ENCODE measurements at places on chromosomes 2 and 18.

DNA sequence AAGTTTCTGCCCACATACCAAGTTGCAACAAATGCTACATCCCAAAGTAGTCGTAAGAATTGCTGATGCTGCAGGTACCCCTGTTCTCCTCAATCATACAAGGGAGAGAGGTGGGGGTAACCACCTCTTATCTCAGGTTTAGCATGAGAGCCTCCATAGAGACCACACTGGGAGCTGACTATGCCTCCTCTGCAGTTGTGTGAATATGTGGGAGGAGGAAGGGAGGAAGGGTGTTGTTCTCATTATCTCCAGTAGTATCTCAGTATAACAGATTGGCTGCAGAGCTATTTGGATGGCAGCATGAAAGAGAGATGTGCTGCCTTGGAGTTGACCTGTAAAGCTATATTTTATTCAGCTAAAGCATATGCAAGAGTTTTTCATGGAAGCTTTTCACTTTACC lies 690.7 kb downstream of the KCNJ3 start:
- no peak for DNase-seq

DNA sequence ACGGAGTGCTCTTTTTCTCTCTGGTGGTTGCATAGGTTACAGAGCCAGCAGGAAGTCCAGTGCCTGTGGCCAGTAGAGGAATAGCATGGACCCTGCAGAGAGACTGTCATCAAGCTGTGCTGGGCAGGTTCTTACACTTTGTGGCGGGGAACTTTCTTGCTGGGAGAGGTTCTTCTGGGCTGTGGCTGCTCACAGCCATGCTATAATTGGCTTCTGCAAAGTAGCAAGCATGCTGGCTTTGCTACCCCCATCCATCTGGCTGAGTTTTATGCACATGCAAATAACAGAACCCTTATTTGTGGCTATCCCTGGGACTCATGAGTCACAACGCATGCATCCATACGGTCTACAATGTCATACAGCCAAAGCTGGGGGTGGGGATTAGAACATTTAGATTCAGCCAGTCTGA lies 68.9 kb downstream of the PLCL1 start:
- peak; percentile 35 for DNase-seq

DNA sequence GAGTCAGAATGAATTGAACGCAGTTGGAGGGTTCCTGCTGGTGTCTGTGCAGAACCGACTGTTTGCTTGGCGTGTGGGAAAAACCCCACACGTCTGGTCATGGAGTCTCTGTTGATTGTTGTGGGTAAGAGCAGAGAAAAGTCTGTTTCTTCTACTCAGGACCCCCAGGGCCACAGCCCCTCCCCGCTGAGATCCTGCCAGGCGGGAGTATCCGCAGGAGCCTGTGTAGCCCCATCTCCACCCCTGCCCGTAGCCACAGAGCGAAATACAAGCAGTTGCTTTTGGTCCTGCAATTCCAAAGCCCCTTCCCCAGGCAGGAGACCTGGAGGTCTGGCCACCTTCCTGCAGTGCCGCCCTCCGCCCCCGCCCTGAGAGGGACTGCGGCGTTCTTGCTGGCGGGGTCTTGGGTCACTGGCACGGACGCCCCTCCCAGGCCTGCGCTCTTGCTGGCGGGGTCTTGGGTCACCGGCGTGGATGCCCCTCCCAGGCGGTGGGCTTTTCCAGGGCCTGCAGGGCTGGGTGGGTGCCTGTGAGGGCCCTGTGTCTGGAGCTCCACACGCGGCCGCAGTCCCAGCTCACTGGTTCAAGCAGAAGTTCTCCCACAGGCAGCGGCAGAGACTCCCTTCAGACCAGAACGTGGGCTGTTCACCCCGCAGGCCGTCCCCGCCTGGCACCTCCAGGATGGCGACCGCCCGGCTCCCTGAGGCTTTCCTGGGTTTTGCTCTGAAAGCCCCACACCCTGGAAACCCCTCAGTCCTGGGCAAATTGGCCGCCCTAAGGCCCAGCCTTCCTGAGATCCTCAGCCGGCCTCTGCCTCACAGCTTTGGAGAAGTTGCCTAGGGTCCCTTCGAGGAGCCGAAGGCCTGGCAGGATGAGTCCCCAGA lies 76.0 kb upstream of the CTDP1 start:
- DNase-seq: no peak

GRCh38 chr2:67917332-67918054 lies 145.3 kb downstream of the C1D start:
- peak; percentile 91 for DNase-seq

GRCh38 chr2:40210968-40211353 lies 240.9 kb downstream of the SLC8A1 start:
- DNase-seq: no peak

DNA sequence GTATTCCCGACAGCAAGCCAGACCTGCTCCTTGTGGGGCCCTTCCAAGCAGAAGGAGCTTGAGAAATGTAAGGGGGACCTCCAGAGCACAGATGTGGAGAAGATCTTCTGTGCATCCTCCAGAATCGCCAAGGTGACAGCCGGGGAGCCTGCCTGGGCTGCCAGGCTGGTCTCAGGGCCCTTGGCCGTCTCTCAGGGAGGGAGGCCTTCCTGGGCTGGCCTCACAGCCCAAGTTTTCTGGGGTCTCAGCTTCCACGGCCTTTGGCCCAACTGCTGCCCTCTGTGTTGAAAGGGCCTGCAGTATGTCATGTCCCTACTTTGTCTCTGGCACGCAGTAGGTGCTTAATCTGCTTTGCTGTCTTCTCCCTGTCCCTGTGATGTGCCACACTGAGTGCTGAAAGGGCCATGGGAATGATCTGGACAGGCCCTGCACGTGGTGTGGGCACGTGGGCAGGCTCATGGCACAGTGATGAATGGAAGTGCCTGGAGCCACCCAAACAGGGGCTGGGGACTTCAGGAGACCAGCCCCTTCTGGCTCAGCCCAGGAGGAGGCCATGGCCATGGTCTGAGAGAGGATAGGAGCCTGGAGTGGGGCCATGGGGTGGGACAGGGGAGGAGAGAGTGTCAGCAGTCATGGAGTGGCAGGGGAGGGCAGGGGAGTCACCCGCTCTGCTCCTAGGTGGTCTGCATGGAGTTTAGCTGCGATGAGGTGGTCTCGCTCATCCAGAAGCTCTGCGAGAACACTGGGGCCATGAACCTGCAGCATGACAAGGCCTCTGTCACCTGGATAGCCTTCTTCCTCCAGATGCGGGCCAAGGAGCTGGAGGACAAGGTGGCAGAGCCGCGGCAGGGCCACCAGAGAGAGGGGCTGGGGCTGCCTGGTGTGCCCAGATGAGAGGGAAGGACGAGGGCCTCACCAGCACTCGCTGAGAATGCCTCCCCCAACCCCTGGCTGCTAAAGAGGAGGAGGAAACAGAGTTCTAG lies 35.4 kb downstream of the HJURP start:
- no peak for DNase-seq

- no peak for DNase-seq
These were observed 268.6 kb upstream of the NCKAP5 start for GRCh38 chr2:133836691-133837345.

DNA sequence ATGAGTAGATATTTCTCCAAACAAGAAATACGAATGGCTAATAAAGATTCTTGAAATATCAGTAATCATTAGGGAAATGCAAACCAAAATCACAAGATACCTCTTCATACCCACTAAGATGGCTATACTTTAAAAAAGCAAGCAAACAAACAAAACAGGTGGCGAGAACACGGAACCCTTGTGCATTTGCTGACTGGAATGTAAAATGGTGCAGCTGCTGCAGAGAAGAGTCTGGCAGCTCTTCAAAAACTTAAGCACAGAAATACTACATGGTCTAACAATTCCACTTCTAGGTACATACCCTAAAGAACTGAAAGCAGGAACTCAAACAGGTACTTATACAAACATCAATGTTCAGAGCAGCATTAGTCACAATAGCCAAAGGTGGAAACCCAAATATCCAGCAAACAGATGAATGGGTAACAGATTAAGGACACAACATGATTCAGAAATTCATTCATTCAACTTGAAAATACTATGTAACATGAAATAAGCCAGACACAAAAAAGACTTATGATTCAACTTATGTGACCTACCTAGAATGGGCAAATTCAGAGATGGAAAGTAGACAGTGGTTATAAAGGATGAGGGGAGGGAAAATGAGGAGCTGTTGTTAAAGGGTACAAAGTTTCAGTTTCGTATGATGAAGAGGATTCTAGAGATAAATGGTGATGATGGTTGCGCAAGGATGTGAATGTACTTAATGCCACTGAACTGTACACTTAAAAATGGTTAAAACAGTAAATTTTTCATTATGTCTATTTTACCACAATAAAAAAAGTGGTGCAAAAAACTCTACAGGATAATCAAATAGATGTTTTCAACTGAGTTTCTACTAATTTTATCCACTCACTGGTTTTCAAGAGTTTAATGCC lies 26.9 kb upstream of the GPR75 start:
- DNase-seq: no peak

DNA sequence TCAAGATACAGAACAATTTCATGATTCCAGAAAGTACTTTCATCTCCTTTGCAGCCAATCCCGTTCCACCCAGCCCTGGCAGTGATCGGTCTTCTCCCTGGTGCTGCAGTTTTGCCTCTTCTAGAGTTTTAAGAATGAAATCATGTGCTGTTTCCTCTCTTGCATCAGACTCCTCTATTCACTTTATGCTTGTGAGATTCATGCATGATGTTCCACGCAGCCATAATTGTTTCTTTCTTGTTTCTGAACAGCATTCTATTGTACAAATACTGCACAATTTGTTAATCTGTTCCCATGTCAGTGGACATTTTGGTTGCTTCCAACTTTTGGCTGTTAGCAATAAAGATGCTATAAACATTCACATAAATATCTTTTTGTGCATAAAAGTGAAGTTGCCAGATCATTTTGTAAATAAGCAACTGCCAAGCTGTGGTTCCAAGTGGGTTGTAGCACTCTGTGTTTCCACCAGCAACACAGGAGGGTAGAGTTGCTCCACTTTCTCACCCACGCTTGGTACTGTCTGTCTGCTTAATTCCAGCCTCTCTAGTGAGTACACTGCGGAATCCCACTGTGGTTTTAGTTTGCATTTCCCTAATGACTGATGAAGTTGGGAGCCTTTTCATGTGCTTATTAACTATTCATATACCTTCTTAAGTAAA lies 104.5 kb downstream of the TWIST2 start:
- DNase-seq: no peak

GRCh38 chr2:43563679-43564078 lies 32.2 kb downstream of the THADA start:
- no peak for DNase-seq

GRCh38 chr2:59390581-59390980 lies 1149.5 kb upstream of the FANCL start:
- no peak for DNase-seq

GRCh38 chr2:104504331-104505073 lies 349.4 kb upstream of the POU3F3 start:
- no peak for DNase-seq

DNA sequence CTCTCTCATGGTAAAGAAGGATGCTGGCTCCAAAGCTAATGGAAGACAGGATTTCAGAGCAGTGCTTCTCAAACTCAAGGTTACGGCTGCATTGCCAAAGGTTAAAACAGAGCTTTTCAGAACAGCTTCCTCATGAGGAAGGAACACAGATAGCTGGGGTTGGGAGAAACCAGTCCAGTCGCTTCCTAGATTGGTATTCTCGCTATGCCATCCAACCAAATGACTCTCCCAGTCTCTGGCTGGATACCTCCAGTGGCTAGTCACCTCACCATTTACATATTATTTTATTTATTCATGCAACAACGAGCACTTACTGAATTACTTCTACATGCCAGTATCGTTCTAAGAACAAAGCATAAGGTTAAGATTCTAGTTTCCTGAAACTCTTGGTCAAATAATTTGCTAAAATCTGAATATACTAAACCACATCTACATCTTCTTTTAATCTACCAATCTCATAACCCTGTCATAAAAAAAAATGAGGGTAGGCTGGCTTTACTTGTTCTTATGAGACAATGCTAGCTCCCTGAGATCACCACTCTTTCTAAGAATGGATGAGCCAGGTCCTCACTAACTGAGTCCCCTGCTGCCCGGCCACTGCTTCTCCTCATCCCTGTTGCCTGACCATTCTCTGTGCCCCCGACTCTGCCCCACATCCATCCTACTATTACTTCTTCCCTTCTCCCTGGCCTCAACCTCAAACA lies 20.4 kb downstream of the KDSR start:
- no peak for DNase-seq

DNA sequence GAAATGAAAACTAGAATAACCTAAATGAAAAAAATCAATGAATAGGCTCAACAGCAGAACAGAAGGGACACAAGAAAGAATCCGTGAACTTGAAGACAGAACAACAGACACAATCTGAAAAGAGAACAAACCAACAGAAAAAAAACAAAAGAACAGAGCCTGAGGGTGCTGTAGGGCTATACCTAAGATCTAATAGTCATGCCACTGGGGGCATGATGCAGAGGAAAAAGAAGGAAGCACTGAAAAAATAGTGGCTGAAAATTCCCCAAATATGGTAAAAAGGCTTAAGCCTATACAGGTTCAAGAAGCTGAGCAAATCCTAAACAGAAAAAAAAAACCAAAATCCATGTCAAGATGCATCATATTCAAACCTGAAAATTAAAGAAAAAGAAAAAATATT lies 50.3 kb downstream of the KANSL3 start:
- DNase-seq: no peak

GRCh38 chr2:180325416-180326120 lies 318.5 kb upstream of the CWC22 start:
- no peak for DNase-seq

- peak; percentile 61 for DNase-seq
These were observed 34.5 kb downstream of the SLC4A3 start for GRCh38 chr2:219661955-219662395.

- DNase-seq: no peak
These were observed 67.9 kb upstream of the PIK3C3 start for GRCh38 chr18:41887100-41887499.

DNA sequence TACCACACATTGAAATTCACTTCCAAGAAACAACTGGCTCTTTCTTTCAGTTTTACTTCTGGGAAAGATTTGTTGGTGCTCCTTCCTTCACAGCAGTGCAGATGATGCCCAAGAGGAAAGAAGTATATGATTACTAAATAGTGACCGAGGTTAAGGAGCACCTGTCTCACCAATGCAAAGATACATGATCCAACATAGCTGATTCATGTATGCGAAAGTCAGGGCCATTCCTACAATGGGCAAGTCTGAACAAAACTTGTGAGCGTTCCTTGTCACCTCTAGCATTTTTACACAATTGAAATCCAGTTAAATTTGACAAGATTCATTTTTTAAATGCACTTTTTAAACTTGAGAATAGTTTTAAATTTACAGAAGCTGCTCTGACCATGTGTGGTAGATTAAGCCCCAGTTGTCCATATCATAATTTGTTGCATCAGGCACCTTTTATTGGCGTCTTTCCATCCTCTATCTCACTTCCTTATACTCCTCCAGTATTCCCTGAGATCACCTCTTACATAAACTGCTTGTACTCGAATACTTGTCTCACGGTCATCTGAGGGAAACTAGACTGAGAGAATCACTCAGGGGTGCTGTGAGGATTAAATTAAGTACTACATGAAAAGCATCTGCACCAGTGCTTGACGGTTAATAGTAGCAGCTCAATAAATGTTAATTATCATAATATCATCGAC lies 438.8 kb upstream of the CDH20 start:
- peak; percentile 59 for DNase-seq

Measured in fibroblast of pulmonary artery (primary cell).